ENCODE measurements at places on chromosomes 12 and 14.

GRCh38 chr12:98955284-98955683, 310.2 kb downstream of the APAF1 start:
- DNase-seq = no peak

DNA sequence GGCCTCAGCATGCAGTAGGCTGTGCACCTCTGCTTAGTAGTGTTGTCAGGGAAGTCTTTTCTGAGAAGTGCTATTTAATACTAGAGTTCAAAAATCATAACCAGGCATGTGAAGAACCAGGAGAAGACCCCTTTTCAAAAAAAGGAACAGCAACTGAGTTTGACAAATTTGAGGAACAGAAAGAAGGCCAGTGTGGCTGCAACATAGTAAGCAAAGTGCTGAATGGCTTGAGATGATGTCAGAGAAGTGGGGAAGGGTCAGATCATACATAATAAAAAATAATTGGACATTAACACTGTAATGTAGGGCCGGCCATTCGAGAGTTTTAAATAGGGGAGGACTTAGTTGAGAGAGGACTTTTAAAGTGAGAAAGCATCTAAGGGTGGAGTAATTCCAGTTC, 11.1 kb upstream of the CNTN1 start:
- DNase-seq = no peak

GRCh38 chr12:124916374-124917134, 2.1 kb upstream of the UBC start:
- DNase-seq = peak; percentile 32

GRCh38 chr14:102500713-102501112, 8.9 kb downstream of the ANKRD9 start:
- DNase-seq = no peak

DNA sequence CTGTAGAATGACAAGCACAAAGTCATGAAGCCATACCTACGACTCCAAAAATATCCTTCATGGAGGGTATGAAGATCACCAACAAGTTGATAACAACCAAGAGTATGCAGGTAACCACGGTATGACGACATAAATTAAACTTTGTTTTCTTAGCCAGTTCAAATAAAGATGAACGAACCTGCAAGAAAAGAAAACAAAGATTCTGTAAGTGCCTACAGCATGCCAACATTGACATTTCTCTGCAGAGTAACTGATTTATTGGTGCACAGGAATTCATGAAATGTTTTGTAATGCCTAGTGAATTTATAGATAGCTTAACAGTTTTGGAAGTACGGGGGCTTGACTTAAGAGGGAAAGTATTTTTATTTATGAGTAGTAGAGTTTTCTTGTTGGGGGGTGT, 71.0 kb downstream of the SLC38A1 start:
- no peak for DNase-seq

DNA sequence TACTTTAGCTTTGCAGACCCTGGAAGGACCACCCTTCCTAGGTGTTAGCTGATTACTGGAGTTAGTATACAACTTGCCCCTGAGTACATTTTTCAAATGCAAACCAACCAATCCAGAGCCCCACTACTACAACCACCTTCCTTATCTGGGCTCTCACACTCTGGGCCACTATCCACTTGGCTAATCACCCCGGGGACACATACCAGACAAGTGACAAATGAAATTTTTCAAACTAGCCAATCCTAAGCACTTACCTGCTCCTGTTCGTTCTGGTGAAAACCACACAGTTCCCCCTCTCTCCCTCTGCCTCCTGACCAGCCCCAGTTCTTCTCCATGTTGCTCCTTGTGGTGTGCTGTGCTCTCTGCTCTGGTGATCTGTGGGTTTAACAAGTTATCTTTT, 140.4 kb downstream of the CNTN1 start:
- no peak for DNase-seq
